ENCODE measurements at places on chromosomes 7 and 10. TPM values are rescaled to one million over a fixed set of nuclear protein-coding genes. Genes with fewer than 3 reads are reported as not detected.

Gene NEBL
- total RNA-seq, result 13.7 TPM

Gene KCND2
- total RNA-seq, result 3.7 TPM

Gene LIPM
- total RNA-seq, result not detected

Gene SMKR1
- 2.5 TPM for total RNA-seq

Gene NKX1-2
- total RNA-seq, result not detected

Gene NODAL
- total RNA-seq, result not detected

Gene TWIST1
- total RNA-seq, result 120 TPM

Gene PRLHR
- not detected for total RNA-seq

DNA sequence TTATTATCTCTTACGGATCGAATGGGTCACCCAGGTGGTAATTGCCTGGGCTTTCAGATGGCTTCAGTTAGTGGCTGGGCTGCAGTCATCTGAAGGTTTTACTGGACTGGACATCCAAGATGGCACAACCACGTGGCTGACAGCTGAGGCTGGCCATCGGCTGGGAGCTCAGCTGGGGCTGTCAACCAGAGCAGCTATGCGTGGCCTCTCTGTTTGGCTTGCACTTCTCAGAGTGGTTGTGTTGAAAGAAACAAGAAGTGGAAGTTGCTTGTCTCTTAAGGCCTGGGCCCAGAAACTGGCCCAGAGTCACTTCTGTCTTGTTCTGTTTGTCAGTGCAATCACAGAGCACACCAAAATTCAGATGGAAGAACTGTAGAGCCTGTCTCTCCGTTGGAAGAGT lies 5.7 kb upstream of the GDI2 start:
- no peak overlapping the region for H3K4me3 ChIP-seq
- H3K27me3 ChIP-seq, result no peaks in the 10 kb centered on the region
- DNase-seq, result no peak
- H3K27ac ChIP-seq, result no peak overlapping the region

DNA sequence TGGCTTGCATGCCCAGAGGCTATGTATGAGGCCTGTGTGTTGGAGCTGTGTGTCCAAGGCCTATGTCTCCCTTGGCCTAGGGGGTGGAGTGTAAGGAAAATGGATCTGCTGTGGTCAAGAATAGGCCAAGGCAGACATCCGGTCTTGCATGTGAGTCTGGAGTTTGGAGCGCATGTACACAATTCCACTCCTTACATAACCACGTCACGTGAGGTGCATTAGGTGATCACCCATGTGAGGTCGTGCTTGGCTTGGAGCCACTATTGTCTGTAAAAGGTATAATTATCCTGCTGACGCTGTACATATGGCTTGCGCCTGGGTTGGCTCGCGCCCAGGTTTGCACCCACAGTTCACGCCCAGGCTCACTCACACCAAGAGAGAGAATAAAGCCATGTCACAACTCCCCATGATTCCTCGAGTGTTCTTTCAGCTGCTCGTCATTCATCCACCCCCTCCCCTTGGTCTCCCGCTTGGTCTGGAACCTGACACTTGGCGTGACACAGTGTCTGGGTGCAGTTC lies 105.5 kb downstream of the BICC1 start:
- DNase-seq, result no peak
- H3K4me1 ChIP-seq, result peaks cover 12% of the 10 kb centered on the region
- H3K27ac ChIP-seq, result no peak overlapping the region

DNA sequence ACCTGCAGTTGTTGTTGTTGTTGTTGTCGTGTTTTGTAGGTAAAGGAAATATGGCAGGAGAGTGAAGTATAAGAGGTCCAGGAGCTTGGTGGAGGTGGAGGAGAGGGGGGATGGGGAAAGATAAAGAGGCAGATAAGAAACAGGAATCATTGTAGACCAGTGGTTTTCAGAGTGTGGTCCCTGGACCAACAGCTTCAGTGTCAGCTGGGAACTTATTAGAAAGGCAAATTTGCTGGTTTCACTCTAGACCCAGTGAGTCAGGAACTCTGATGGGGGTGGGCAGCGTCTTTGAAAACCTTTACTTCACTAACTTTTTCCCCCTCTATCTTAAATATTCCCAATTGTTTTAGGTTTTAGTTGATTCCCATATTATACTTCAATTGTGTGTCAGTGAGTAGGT lies 241.5 kb downstream of the AUTS2 start:
- no peaks in the 10 kb centered on the region for H3K27me3 ChIP-seq
- H3K4me3 ChIP-seq, result no peak overlapping the region
- H3K27ac ChIP-seq, result no peak overlapping the region
- H3K4me1 ChIP-seq, result peaks cover 36% of the 10 kb centered on the region
- no peak for DNase-seq

- H3K27me3 ChIP-seq, result no peaks in the 10 kb centered on the region
- H3K27ac ChIP-seq, result peak overlapping the region; percentile 44
- H3K36me3 ChIP-seq, result peaks cover 39% of the 10 kb centered on the region
- H3K4me3 ChIP-seq, result no peak overlapping the region
Observed at GRCh38 chr10:28545967-28546644, 13.2 kb downstream of the WAC start.

GRCh38 chr7:50562136-50562535 lies 3.1 kb downstream of the DDC start:
- H3K27me3 ChIP-seq, result peaks cover 35% of the 10 kb centered on the region
- no peak overlapping the region for H3K4me3 ChIP-seq
- no peak for DNase-seq
- no peak overlapping the region for H3K27ac ChIP-seq
- no peaks in the 10 kb centered on the region for H3K36me3 ChIP-seq

GRCh38 chr10:89427629-89428028 lies 13.3 kb downstream of the IFIT5 start:
- DNase-seq, result no peak
- peaks cover 2% of the 10 kb centered on the region for H3K27me3 ChIP-seq
- H3K36me3 ChIP-seq, result no peaks in the 10 kb centered on the region
- H3K4me1 ChIP-seq, result peaks cover 17% of the 10 kb centered on the region

DNA sequence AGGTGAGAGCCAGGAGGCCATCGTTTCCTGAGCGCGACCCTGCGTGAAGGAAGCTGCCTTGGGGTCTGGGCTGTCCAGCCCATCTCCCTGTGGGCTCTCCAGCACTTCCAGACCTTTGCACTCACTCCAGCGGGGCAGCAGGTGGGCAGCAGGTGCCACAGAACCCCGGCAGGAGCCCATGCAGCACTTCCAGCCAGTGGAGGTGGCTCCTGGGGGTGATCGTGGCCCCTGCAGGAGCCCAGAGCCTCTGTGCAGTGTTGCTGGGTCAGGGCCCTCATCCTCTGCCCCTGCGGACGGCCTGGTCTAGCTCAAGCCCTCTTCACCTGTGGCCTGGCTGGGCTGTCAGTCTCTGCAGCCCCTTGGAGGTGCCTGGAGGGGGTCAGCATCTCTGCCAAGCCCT lies 59.9 kb downstream of the PWWP2B start:
- H3K4me1 ChIP-seq, result peaks cover 8% of the 10 kb centered on the region
- no peaks in the 10 kb centered on the region for H3K36me3 ChIP-seq
- no peak overlapping the region for H3K4me3 ChIP-seq
- no peak overlapping the region for H3K27ac ChIP-seq
- peaks cover 7% of the 10 kb centered on the region for H3K27me3 ChIP-seq

GRCh38 chr7:101819913-101820522 lies 2.6 kb downstream of the CUX1 start:
- H3K36me3 ChIP-seq, result no peaks in the 10 kb centered on the region
- no peak for DNase-seq
- H3K27ac ChIP-seq, result peak overlapping the region; percentile 81

DNA sequence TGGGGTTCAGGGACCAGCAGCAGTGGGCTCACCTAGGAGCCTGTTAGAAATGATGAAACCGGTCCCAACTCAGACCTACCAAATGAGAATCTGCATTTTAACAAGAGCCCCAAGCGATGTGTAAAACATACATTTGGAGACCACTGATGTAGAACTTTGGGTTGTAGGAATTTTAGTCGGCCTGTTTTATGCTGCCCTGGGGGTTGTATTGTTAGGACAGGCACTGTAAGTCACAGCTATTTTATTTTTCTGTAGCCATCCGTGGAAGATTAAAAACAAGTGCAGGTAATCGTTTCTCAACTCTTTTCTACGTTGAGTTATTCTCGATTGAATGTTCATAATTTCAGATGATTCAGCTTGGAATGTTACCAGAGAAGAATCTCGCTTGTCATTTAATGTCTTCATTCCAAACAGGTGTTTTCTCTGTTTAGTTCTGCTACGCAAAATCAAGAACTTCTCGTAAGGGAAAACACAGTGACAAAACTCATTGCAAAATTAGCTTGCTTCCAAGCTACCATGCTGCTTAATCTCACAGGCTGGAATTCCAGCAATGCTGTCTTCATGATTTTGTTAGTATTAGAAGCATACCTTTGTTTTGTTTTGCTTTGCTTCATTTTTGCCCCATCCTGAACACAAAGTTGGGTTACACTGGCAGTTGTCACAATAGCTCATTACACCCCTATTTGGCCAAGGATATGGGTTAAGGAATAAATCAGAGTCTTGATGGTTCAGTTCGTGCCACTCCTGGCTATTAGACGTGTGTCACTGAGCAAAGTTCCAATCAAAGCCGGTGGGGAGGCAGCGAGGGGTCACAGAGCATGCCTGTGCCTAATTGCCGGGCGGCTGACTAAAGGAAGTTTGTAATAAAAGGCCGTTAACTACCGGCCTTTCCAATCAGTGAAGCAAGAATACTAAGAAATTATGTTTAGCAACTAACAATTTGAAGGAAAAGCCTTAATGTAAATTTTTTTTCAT lies 676.9 kb downstream of the GATA3 start:
- H3K36me3 ChIP-seq, result no peaks in the 10 kb centered on the region
- peaks cover 24% of the 10 kb centered on the region for H3K4me1 ChIP-seq
- DNase-seq, result no peak
- H3K27ac ChIP-seq, result no peak overlapping the region

- no peaks in the 10 kb centered on the region for H3K36me3 ChIP-seq
- H3K4me3 ChIP-seq, result no peak overlapping the region
- H3K4me1 ChIP-seq, result peaks cover 26% of the 10 kb centered on the region
- DNase-seq, result no peak
- H3K27ac ChIP-seq, result peak overlapping the region; percentile 7
Observed at GRCh38 chr7:139658908-139659675, 118.7 kb downstream of the HIPK2 start.

DNA sequence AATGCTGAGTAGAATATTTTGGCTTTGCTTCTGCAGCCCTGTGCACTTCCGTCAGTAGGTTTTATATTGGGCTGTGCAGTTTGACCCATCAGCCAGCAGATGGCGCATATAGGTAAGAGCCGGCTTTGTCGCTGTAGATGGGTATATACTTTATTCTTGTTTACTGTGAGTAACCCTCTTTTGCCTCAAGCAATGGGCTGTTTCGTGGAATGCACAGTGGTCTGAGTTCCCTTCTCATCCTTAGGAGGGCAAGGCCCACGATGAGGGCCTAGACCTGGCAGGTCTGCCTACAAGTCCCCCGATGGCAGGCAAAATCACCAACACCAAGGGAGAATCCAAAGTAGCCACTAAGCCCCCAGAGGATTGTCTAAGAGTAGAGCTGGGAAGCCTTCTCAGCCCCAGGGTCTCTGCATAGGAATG lies 1002.9 kb upstream of the KCND2 start:
- peaks cover 3% of the 10 kb centered on the region for H3K4me1 ChIP-seq
- H3K36me3 ChIP-seq, result no peaks in the 10 kb centered on the region
- DNase-seq, result peak; percentile 45
- H3K27ac ChIP-seq, result no peak overlapping the region

Data from mesothelial cell of epicardium (in vitro differentiated cells).